Epithelial cell of esophagus (primary cell): ENCODE measurements at places on chromosomes 4 and X.

- peak; percentile 82 for DNase-seq
Measured at GRCh38 chr4:158914218-158914617, 145.4 kb downstream of the FNIP2 start.

GRCh38 chrX:38850807-38851544 is 49.7 kb downstream of the MID1IP1 start:
- no peak for DNase-seq

GRCh38 chr4:163959932-163960331 is 465.4 kb downstream of the TMA16 start:
- DNase-seq: no peak

GRCh38 chr4:102564399-102565059 is 63.4 kb downstream of the NFKB1 start:
- DNase-seq: peak; percentile 80

DNA sequence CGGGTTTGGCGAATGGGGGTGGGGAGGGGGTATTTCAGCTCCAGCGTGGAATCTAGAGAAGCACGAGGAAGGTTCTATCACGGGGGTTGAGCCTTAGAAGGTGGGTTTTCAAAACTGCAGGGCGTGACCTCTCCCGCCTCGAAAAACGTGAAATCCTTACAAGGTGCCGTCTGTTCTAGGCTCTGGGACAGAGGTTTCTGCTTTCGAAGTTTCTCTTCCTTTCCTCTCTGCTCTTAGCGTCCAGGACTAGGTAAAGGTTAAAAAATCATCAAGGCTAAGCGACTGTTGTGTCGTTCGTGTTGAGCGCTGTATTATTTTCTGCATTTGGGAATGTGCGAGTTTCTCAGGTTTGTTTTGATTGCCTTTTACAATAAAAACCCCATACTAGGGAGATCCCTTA is 1.1 kb downstream of the FHL1 start:
- no peak for DNase-seq

- DNase-seq: peak; percentile 85
Measured at GRCh38 chrX:11239230-11239629, 54.0 kb upstream of the AMELX start.

GRCh38 chrX:13232484-13232883 is 87.4 kb downstream of the ATXN3L start:
- no peak for DNase-seq
